Ovary (tissue), 10 donors: ENCODE measurements at places on chromosomes 1 and 21. TPM values are rescaled to one million over a fixed set of nuclear protein-coding genes. Genes with fewer than 3 reads are reported as not detected.

GRCh38 chr1:150622303-150622975 lies 7.0 kb downstream of the ENSA start:
- DNase-seq = peak; percentile 69

DNA sequence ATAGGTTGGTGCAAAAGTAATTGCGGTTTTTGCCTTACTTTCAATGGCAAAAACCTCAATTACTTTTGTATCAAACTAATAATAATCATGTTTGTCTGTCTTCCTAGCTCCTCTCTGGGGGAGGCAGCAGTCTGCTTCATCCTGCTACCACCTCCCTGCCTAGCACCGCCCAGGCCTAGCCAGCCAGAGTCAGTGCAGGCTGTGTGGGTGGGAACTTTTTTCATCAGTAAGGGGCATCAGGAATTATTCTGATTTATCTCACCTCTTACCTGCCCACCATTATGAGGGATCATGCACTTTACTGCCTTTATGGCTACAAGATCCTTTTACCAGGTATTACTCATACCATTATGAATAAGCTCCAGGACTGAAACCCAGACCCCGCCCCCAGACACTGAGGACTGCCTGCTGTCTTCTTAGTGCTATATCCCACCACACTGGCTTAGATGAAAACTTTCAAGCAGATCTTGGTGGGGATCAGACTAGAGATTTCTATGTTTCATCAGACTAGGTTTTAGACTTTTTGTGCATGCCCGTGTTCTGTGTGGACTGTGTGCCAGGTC lies 116.4 kb downstream of the PBX1 start:
- no peak for DNase-seq

DNA sequence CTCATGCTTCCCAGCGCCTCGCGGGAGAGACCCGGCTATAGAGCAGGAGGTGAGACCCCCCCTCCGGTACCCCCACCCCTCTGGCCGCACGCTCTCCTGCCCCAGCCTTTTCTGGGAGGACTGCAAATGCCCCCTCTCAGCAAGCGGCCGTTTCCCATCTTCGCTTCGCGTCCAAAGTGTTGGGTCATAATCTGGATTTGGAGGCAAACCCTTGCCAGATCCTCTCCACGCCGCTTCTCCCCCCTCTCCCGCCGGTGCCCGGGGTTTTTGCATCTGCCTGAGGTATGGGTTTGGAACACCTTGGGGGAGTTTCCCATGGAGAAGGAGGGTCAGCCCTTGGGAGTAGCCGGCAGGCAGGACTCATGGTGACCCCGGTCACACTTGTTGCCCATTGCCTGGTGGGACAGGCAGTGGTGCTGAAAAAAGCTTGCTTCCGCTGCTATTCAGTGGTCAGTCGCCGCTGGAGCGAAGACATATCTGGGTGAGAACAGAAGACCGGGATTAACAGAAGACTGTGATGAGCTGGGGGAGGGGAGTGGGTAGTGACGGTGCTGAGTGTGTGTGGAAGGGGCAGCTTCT lies 935 bp downstream of the KCNK2 start:
- no peak for DNase-seq

DNA sequence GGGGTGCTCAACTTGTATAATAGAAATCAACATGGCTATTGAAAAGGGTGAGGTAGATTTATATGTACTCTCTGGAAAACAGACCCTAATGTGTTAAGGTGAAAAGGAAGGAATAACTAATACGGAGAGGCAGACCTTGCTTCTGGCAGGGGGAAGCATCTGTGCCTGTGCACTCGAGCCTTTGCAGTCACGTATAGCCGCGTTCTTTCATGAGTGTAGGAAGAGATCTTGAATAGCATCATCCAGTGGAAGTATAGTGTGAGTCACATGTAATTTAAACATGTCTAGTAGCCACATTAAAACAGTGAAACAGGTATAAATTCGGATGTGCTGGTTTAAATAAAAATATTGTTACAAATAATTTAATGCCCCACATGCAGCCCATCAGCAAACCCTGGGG lies 3.0 kb downstream of the A3GALT2 start:
- DNase-seq = no peak

DNA sequence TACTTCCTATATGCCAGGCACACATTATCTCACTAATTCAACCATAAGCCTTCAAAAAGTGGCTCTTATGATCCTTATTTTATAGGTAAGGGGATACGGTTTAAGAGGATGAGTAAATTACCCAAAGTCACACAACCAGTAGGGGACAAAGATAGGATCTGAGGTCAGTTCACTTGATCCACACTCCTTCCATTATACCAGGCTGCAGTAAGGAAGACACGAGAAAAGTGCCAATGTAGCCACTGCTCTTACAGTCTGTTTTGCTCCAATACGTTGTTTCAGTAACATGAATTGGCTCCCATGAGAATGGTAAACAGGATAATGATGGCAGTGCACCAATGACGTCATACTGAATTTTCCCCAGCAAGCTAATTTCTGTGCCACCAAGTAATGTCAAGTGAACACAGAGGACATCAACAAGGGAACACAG lies 15.4 kb upstream of the GUCA2A start:
- no peak for DNase-seq

GRCh38 chr21:36948686-36949085 lies 17.8 kb downstream of the HLCS start:
- DNase-seq = no peak

GRCh38 chr1:110967256-110967655 lies 3.5 kb upstream of the LRIF1 start:
- DNase-seq = no peak

GRCh38 chr1:15684042-15684461 lies at the start of gene PLEKHM2:
PLEKHM2 (plus strand) TSS chr1:15684320; CDS start chr1:15684559, 239 bp downstream.
- DNase-seq = peak; percentile 69

GRCh38 chr1:56326056-56326455 lies 253.3 kb downstream of the PLPP3 start:
- DNase-seq = no peak

DNA sequence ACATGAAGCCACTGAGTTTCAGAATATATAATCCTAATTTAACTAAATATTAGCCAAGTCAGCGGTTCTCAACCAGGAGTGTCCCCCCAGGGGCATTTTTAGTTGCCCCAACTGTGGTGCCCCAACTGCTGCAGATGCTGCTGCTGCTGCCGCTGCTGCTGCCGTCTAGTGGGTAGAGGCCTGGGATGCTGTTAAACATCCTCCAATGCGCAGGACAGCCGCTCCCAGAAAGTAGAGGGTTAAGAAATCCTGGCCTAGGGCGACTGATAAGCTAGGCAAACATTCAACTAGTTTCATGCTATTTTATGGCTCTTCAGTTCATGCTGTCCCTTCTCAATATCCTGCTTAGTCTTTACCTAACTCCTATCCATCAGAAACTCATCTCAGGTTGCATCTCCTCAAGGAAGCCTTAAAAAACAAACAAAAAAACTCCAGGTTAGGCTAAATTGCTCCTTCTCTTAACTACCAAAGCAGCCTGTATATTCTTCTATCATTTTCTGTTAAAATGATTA lies 9.9 kb upstream of the DCAF6 start:
- DNase-seq = no peak

DNA sequence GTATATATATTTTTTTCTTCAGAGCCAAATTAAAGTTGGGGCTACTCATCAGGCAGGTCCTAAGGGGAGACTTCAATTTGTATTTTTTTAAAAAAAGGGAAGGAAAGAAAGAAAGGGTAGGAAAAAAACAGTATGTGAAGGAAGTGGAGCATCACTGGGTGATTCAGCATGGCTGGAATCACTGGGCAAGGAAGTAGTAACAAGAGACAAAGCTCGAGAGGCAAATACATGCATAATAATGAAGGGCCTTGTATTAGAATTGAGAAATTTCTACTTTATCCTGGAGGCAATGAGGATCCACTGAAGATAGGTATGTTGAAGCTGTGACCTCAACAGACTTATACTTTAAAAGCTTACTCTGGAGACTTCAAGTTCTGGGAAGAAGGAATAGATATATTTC lies 184.4 kb downstream of the COQ8A start:
- no peak for DNase-seq

- DNase-seq = no peak
These were observed 875.8 kb downstream of the USP25 start for GRCh38 chr21:16605597-16605996.

DNA sequence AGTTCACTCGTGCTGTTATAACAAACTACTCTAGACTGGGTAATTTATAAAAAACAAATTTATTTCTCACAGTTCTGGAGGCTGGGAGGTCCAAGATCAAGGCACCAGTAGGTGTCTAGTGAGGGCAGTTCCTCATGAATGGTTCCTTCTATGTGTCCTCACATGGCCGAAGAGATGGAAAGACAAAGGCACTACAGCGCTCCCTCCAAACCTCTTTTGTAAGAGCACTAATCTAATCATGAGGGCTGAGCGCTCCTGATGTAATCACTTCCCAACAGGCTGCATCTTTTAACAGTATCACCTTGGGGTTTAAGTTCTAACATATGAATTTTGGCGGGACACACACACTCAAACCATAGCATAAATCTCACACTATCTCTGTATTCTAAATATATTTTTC lies 54.0 kb upstream of the KANK4 start:
- DNase-seq = no peak

- DNase-seq = no peak
These were observed 65.2 kb upstream of the ARHGEF16 start for GRCh38 chr1:3389093-3389833.

GRCh38 chr1:30912224-30912623 lies 3.7 kb upstream of the SDC3 start:
- no peak for DNase-seq

- no peak for DNase-seq
These were observed 755 bp downstream of the RPAP2 start for GRCh38 chr1:92299477-92300150.

DNA sequence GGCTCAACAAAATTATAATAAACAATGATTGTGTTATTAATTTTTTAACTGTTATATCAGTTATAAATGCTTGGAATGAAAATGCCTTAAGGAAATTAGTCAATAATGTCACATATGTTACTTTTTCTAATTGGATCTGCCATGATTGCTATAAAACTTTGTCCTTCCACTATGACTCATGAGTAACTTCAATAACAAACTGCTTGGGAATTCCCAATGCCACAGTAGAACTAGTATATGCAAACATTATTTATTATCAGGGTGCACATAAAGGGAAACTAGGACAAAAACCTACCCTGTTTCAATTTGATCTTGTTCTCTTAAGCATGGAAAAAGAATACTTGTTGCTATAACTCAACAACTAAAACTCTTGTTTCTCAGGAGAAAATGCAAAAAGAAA lies 59.1 kb upstream of the PDC start:
- DNase-seq = no peak

- DNase-seq = no peak
These were observed 727.6 kb upstream of the CHRM3 start for GRCh38 chr1:238658763-238659162.

DNA sequence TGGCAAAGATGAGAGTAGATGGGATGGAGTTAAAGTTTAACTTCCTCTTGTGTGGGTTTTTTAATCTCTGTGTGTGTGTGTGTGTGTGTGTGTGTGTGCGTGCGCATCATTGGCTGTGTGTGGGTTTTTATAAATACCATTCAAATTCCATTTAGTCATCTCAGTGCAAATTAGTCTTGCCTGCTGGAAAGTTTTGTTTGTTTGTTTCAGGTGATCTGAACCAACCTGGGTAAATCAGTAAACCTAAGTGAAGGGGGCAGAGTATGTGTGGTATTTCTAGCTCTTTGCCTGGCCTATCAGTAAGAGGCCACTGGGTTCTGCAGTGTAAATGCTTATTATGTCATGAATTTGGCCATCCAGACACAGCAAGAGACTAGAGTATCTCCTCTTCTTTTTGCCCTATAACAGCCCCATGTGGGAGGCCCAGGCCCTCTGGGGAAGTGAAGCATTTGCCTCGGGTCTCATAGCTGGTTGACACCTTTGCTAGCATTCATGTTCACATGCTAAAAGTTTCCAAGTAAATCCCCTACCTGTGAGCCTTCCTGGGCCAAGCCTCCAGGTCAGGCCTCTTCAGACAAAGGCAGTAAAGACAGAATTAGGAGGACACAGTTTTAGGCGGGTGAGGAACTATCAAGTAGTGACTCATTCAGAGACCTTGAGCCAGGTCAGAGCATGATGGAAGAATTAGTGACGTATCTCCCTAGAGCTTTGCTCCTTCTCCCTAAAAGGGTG lies 14.7 kb downstream of the INTS3 start:
- peak; percentile 41 for DNase-seq

- peak; percentile 59 for DNase-seq
These were observed 831 bp downstream of the TMEM52 start for GRCh38 chr1:1917995-1918900.

- DNase-seq = no peak
These were observed 2.5 kb upstream of the DCAF8 start for GRCh38 chr1:160264795-160265307.

GRCh38 chr1:152699746-152700145 lies 1.6 kb downstream of the LCE2A start:
- no peak for DNase-seq

DNA sequence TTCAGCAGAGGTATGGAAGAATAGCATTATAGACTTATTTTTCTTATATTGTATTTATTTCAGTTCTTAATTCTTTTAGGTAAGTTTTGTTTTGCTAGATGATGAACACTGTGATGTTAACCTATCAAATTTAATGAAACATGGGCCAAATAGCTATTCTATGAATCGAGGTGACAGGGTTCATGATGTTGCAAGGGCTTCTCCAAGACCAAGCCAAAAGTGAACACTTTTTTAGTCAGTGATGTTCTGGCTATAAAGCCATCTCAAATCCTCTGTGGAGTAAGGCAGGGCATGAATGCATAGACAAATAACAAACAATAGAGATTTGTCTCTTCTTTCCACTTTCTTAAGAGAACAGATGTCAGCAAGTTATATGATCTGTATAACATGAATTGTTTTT lies 26.7 kb downstream of the C1orf146 start:
- no peak for DNase-seq

- no peak for DNase-seq
These were observed 7.7 kb downstream of the NOC2L start for GRCh38 chr1:951364-951763.

- DNase-seq = no peak
These were observed 1.7 kb downstream of the DHCR24 start for GRCh38 chr1:54885237-54885679.

- no peak for DNase-seq
These were observed 227.7 kb downstream of the KAZN start for GRCh38 chr1:14826172-14826636.

UROD gene
- polyA plus RNA-seq = 97.2 TPM

APOBEC4 gene
- polyA plus RNA-seq = not detected

FAM43B gene
- 0.04 TPM for polyA plus RNA-seq

CRP gene
- not detected for polyA plus RNA-seq

NR1I3 gene
- not detected for polyA plus RNA-seq

PTGFR gene
- 42.6 TPM for polyA plus RNA-seq

S100A7 gene
- not detected for polyA plus RNA-seq

ZNF695 gene
- polyA plus RNA-seq = 0.23 TPM

ATP1A4 gene
- not detected for polyA plus RNA-seq
